Type B pancreatic cell (in vitro differentiated cells): ENCODE measurements at places on chromosomes 2 and 18.

GRCh38 chr2:169081551-169081950 lies 12.2 kb downstream of the DHRS9 start:
- no peak for DNase-seq

- no peak for DNase-seq
Measured at GRCh38 chr2:143480601-143481236, 351.5 kb downstream of the ARHGAP15 start.

DNA sequence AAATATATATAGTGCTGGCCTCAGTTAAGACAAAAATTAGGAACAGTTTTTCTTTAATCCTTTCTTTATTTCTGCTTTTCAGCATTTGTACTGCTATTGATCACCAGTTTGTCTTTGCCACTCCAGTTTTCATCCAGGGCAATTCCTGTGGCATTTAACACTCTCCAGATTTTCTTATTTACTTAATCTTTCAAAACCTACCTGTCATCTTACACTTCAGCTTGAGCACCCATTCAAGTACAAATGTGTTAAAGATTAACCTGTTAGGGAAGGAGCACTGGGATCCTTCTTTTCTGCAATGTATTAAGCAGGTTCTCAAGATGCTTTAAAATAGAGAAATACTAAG lies 101.8 kb upstream of the SCN1A start:
- DNase-seq, result no peak

DNA sequence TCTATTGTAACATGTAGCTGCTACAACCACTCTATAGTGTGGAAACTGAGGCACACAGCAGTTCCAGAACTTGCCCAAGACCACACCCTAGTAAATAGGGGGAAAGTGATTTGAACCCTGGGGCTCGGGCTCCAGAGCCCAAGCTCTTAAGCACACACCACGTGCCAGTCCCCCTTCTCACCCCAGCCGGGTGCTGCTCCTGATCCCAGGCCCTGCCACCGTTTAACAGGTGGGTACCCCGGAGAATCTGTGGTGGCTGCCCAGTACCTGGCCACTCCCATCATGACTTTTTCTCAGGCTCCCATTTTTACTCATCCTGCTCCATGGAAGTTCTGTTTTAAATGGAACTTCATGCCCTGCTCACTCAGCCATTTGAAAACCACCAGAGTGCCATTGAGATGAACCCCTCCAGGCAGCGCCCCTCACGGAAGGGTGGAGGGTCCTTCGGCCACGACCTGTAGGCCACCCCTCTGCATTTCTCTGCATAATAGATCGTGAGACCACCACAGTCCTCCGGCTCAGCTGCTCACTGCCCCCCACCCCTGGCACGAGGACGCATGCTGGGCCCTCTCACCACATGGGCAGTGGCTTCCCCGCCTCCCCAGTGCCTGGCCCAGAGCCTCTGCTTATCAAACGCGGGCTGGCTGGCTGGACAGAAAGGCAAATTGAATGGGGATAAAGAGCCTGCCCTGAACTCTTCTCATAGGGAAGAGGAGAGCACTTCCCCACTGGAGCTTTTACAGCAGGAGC lies 42.1 kb downstream of the TMEM37 start:
- DNase-seq, result no peak

- no peak for DNase-seq
Measured at GRCh38 chr18:31931163-31931885, 11.6 kb downstream of the TRAPPC8 start.
